Astrocyte of the cerebellum (primary cell): ENCODE measurements at places on chromosomes 11 and 22.
A peak's percentile ranks its signal among the peaks of the same experiment; 100 is the strongest.

DNA sequence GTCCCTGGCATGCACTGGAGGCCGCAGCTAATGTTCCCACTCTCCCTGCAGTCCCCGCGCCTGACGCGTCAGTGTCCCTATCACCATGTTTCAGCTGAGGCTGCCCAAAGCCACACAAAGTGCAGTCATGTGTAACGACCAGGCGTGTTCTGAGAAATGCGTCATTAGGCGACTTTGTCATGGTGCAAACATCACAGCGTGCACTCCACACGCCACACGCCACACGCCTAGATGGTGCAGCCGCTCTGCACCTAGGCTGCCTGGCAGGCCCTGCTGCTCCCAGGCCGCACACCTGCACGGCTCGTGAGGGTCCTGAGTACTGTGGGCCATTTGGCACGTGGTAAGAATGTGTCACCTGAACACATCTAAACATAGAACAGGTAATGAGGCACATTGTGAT, 2.4 kb downstream of the CRELD2 start:
- DNase-seq: no peak

GRCh38 chr22:36234919-36235318, 4.4 kb downstream of the APOL2 start:
- no peak for DNase-seq

DNA sequence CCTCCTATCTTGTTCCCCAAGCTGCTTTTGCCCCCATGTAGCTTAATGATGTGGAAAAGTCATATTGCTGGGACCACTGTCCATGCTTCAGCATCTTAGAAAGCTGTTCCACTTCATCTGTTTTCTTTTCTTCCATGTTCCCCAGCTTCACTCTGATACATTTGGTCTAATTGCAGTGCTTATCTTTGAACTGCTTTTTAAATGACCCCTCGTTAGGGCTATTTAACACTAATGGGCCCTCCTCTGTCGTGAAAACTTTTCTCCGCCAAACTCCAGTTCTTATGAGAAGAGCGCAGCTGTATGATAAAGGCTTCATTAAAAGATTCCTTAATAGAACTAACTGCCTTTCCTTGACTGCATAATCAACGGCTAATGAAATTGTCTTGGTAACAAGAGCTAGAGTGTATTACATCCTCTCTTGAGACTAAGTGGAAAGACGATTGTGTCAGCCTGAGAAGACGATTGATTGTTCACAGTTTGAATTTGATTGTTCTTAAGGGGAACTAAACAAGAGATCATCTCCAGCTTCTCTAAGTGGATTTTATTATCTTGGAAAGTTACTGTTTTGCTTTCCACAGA, 165.0 kb upstream of the MTNR1B start:
- DNase-seq: no peak

GRCh38 chr11:2260491-2261364, 9.7 kb downstream of the ASCL2 start:
- no peak for DNase-seq

DNA sequence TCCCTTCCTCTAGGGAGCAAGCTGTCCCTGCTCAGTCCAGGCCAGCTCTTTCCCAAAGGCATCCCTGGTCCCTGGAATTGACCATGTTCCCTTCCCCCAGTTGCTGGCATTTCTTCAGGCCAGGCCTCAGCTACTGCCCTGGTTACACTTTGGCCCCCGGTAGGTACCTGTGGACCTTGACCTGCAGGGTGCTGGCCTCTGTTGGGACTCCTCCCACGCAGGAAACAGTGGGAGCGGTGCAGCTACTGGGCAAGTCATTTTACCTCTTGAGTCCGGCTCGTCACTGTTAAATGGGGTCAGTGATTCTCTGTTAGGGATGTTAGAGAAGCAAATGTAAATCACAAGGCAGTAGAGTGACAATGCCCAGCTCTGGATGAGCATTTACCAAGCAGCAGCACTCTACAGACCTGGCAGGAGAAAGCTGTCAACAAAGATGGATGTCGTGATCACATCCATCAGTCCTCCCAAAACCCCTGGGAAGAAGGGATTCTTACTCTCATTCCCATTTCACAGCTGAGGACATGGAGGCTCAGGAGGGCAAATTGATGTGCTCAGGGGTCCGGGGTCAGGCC, 16.9 kb downstream of the MYO7A start:
- DNase-seq: no peak

DNA sequence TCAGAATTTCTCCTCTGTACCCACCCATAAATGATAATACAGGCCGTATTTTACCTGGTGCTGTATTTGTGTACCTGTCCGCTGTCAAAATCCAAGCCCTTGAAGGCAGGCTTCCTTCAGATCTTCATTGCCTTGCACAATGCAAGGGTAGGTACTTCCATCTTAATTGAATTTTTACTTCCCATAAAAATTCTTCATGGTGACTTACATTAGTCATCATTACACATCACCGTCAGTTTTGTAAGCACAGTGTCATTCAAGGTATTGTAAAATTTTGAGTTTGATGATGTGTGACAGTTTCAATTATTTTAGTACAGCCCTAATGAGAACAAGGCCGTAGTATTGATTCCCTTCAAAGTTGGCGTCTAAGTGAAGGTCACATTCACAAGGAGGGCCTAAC, 770 bp upstream of the TSG101 start:
- no peak for DNase-seq

- DNase-seq: no peak
Observed at GRCh38 chr22:50014053-50014501, 1.5 kb upstream of the IL17REL start.

DNA sequence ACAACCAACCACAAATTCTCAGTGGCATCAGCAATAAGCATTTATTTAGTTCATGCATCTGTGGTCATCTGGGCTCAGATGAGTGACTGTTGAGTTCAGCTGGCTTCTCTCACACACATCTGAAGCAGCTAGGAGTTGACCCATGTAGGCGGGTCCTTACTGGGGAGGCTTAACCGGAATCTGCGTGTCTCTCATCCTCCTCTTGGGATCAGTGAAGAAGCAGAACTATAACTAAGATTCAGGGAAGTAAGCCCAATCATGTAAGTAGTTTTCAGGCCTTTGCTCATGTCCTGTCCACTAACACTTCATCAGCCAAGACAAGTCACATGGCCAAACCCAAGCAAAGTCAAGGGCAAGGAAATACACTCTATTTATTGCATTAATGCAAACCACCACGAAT, 236.2 kb downstream of the C11orf87 start:
- DNase-seq: no peak

DNA sequence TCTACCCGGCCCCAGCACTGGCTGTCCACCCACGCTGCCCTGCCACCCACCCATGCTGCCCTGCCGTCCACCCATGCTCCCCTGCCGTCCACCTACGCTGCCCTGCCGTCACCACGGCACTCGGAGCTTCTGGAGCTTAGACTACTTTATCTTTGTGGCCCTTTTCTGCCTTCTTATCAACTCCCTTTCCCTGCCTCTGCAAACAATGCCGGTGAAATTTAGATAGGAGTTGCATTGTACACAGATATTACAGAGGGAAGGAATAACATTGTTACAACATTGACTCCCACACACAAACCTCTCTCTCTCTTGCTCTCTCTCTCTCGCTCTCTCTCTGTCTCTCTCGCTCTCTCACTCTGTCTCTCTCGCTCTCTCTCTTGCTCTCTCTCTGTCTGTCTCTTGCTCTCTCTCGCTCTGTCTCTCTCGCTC, 33.7 kb upstream of the BRSK2 start:
- DNase-seq: no peak

GRCh38 chr11:31817054-31817620, 6.0 kb upstream of the PAX6 start:
- no peak for DNase-seq

DNA sequence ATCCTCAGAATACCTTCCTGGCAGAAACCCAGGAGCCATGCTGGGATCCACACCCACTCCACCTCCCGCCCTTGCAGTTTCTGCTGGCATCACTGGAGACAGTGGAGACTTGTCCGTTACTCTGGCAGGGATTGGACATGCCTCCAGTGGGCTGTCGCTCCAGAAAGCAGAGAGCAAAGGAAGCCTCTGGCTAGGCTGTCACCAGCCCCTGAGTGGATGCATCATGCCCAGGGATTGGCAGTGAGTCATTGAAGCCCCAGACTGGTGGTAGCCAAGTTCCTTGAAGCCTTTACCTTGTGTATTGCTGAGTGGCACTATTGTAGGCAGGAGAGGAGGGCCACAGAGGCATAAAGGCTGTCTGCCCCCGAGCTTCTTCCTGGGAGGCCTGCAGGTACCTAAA, 34.8 kb upstream of the E2F8 start:
- DNase-seq: no peak

DNA sequence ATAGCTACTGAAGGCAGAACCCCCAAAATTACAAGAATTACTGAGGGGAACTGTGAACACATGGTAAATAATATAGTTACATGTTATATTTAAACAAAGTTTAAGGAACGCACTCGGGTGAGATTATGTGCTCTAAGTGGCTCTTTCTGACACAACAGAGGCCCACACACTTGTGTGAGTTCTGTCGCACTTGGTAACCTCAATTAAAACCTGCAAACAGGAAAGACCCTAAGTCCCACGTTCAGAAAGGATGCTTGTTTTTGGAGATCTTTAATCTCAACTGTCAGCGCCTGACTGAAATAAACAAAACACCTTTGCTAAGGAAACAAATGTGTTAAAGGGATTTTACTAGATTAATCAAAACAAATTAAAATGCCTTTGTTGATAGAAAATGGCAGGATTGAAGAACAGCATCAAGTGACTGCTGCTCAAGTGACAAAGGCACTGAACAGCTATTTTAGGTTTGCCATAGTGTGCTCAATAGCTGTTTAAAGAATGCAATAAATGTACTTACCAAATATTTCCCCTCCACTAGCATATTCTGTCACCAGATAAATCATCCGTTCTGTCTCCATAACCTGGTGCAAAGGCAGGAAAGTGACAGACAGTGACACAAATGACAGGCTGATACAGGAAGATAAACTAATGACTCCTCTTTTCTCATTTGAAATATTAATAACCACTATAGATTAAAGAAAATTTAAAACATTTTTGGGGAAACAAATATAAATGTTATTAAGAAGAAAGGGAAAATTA, 116.3 kb upstream of the APOA1 start:
- DNase-seq: no peak

GRCh38 chr22:36671404-36671803, 32.1 kb downstream of the CACNG2 start:
- no peak for DNase-seq

DNA sequence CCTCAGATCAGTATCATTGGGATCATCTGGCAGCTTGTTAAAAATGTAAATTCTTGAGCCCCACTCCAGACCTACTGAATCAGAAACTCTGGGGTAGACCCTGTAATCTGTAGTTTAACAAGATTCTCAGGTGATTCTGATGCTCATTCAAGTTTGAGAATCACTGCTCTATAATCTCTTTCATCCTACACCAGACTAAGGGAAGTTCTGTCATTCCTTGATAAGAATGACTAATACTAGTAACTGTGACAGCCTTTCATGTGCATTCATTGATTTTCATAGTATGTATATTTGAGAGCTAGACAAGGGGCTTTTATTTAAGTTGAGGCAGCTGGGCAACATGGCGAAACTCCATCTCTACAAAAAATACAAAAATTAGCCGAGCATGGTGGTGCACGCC, 30.0 kb downstream of the NAT10 start:
- no peak for DNase-seq

DNA sequence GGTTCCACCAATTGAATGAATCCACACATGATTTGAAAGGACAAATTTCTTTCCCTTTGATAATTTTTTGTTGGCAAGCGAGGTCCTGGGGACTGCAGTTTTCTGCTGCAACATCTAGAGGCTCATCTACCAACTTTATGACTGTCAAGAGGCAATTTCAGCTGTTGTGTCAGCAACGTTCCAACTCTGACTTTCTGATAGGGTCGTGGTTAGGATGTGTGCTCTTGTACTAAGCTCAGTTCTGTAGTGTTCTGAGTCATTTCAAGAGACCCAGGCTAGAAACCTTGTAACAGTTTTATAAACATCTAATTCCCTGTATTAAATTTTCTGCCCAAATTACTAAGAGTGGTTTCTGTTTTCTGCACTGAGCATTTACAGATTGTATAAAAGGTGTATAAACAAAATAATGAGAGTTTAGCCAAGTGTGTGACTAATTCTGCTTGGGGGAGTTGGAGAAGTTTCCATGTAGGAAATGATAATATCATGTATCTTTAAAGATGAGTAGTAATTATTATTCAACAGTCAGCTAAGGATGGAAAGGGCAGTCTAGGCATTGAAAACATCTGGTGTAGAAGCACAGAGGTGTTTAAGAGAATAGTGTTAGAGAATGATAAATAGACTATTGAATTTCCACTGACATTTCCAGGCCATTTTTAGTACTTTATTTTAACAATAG, 72.2 kb downstream of the RBMXL2 start:
- DNase-seq: no peak

DNA sequence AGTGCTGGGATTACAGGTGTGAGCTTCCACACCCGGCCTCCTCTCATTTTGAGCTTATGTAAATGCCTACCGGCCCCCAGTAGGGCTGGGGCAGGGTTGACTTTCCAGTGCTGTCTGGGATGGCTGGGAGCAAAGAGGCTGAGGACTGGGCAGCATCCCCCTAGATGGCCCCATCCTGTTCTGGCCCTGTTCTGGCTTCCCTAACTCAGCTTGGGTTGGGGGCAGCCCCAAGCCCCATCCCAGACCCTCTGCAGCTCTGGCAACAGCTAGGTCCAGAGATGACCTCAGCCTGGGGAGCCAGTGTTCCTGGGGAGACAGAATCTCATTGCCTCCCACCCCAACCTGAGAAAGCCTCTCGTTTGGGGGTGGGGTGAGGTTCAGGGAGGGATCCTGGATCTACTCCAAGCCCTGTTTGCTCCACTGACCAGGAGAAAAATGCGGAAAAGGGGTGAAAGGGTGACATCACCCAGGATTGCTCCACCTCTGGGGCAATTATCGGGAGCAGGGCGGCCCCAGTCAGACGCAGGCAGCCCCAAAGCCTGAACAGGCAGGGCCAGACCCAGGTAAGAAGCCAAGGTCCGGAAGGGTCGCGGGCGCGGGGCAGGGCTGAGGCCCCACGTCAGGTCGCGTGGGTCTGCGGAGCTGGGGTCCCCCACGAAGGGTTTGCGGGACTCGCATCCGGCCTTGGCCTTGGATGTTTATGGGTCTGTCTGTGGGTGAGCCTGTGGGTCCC, at the start of gene PNPLA2:
TSS of gene PNPLA2 (plus strand) at position 519 of the 733 bp plus-strand sequence. CDS start 805 bp downstream, outside the sequence.
- no peak for DNase-seq

GRCh38 chr11:74418509-74418895, 20.3 kb upstream of the PGM2L1 start:
- DNase-seq: peak; percentile 81

DNA sequence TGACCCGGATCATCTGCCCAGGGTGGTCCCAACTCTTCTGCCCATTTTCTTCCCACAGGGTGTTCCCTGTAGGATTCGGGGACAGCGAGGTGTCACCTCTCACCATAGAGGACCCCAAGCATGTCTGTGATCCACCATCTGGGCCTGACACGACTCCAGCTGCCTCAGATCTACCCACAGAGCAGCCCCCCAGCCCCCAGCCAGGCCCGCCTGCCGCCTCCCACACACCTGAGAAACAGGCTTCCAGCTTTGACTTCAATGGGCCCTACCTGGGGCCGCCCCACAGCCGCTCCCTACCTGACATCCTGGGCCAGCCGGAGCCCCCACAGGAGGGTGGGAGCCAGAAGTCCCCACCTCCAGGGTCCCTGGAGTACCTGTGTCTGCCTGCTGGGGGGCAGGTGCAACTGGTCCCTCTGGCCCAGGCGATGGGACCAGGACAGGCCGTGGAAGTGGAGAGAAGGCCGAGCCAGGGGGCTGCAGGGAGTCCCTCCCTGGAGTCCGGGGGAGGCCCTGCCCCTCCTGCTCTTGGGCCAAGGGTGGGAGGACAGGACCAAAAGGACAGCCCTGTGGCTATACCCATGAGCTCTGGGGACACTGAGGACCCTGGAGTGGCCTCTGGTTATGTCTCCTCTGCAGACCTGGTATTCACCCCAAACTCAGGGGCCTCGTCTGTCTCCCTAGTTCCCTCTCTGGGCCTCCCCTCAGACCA, 24.0 kb downstream of the CSF2RB start:
- DNase-seq: no peak
